ENCODE measurements at places on chromosomes 1 and 21.

GRCh38 chr1:101918277-101918676 lies 78.4 kb downstream of the OLFM3 start:
- DNase-seq = no peak

- no peak for DNase-seq
Measured at GRCh38 chr1:47507881-47508701, 70.2 kb downstream of the FOXD2 start.

- no peak for DNase-seq
Measured at GRCh38 chr1:106721790-106722189, 334.7 kb upstream of the PRMT6 start.

DNA sequence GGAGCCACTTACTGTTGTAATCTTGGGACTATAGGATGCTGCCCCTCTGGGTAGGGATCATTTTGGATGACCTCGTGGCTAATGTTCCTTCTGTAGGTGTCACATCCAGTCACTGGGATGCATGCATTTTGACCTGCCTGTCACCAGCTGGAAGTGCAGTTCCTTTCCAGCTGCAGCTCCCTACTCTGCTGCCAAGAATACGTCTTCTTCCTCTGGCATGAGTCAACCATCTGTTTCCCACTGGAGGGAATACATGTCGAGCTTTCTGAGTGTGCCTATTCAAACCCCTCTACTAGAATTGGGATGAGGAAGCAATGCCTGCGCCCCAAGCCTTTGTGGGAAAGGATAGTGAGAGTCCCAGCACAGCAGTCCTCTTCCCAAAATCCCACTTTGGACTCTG lies 415.5 kb upstream of the ADAMTS5 start:
- DNase-seq = no peak

GRCh38 chr1:226046240-226046639 lies 16.3 kb upstream of the H3-3A start:
- DNase-seq = no peak

DNA sequence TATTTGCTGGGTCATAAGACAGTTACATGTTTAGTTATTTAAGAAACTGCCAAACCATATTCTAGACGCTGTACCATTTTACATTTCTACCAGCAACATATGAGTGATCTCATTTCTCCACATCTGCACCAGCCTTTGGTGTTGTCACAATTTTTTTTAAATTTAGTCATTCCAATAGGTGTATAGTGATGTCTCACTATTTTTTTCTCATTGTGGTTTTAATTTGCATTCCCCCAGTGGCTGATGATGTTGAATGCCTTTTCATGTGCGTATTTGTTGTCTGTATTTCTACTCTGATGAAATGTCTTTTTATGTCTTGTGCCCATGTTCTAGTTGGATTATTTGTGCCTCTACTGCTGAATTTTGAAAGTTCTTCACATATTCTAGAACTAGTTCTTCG lies 38.4 kb downstream of the NFASC start:
- no peak for DNase-seq

DNA sequence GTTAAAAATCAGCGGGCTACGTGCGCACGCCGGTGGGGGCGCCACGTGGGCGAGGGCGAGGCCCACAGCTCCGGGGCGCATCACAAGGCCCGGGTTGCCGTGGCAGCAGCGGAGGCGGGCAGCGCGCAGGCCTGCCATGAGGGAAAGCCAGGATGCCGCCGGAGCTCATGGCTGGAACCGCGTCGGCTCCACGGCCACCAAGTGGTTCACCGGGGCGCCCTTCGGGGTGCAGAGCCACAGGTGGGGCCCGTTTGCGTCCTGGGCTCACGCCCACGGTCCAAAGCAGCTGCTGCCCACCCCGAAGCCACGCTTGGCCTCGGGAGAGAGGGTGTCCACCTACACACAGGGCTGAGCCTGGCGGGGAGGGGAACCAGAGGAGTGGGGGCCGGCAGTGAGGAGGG lies 4.9 kb upstream of the TTC22 start:
- DNase-seq = no peak

DNA sequence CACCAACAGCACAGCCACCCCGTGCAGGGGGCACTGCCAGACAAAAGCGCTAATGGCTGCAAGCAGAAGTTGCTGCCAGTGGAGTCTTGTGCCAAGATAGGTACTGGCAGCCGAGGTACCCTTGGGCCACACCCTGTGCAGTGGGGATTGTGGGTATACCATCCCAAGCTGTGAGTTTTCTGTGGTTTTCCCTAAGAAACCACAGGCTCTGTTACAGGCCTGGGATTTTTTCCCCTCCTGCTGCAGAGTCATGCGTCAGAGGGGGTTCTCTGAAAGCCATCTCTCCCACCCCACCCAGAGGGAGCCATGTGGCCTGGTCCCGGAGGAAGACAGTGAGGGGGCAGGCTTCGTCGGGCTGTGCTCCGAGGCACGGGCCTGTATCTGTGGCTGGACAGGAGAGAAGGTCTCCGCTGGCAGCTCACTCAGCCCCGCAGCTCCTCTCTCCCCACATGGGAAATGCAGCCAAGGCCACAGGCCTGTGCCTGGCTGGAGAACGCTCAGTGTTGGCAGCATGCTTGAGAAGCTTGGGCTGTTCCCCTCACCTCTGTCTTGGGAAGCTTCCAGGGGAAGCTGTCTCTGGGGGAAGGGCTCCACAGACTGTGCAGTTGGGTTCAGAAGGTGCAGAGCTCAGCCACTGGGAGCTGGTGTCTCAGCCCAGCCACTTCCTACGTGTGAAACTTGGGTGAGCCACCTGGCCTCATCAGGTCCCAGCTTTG lies 42.5 kb downstream of the NEK2 start:
- peak; percentile 83 for DNase-seq

GRCh38 chr1:209769171-209769904 lies 13.5 kb downstream of the TRAF3IP3 start:
- peak; percentile 82 for DNase-seq

DNA sequence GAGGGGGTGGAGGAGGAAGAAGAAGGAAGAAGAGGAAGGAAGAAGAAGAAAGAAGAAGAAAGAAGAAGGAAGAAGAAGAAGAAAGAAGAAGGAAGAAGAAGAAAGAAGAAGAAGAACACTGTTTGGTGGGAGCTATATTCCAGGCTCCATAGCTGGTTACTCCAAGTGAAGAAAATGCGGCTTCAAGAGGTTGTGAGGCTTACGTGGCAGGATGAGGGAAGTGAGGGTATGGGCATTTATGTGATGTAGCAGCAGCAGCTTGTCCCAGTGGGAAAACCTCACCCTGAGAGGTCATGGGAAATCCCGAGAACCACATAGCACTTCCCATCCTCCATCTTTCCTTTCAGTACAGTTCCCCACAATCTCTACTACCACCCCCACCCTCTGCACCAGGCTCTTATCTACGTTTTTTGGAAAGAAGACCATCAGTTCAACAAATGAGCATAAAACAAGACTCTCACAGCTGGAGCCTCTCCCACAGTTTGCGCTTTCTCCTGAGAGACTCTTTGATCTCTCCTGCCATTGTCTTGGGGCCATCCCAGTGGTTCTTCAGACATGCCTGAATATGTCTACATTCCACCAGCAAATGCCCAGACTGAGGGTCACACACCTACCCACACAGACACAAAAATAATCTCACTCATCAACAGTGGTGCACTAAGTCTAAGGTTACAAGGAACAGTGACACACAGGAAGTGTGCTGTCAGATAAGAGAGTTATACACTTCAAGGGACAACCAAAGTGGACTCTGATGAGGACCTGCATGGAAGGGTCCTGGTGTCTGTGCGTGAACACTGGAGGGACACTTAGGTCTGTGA lies 77.9 kb upstream of the KCNJ15 start:
- no peak for DNase-seq

GRCh38 chr1:159207080-159207479 lies 2.4 kb downstream of the ACKR1 start:
- no peak for DNase-seq

- peak; percentile 25 for DNase-seq
Measured at GRCh38 chr21:16708101-16708835, 804.6 kb upstream of the CXADR start.

DNA sequence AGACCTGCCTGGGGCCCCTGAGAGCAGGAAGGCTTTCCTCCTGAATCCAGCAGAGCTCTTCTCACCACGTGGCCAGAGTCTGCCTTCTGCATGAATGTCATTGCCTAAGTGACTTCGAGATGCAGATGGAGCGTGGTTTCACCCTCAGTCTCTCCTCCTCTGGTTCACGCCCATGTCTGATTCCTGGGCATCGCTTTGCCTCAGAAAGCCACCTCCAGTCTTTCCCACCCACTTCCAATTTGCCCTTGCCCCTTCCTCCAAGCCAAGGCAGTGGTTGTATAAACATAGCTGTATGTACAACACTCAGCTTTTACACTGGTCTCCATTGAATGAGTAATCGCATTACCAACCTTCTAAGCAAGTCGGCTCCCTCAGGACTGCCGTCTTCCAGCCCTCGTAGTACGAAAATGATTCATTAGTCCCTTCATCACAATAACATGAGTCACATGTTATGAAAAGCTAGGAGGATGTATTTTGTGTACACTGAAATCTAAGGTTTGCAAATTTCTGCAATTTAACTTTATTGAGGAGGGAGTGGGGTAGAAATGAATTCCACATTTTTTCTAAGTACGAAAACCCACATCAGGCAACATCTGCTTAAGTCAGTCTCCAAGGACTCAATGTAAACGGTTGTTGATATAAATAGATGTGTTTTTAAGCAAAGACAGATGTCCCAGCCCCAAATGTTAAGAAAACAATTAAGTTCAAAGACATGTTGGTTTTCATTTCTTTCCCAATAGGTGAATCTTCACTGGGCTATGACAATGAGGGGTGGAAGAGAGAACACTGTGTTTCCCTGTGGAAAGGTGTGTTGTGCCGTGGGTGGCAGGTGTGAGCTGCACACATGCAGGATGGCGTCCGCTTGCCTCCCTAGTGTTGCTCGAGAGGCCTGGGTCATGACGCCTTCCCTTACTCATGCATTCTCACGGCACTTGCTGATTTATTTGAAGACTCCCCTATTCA lies 32.3 kb upstream of the ETS2 start:
- peak; percentile 96 for DNase-seq

DNA sequence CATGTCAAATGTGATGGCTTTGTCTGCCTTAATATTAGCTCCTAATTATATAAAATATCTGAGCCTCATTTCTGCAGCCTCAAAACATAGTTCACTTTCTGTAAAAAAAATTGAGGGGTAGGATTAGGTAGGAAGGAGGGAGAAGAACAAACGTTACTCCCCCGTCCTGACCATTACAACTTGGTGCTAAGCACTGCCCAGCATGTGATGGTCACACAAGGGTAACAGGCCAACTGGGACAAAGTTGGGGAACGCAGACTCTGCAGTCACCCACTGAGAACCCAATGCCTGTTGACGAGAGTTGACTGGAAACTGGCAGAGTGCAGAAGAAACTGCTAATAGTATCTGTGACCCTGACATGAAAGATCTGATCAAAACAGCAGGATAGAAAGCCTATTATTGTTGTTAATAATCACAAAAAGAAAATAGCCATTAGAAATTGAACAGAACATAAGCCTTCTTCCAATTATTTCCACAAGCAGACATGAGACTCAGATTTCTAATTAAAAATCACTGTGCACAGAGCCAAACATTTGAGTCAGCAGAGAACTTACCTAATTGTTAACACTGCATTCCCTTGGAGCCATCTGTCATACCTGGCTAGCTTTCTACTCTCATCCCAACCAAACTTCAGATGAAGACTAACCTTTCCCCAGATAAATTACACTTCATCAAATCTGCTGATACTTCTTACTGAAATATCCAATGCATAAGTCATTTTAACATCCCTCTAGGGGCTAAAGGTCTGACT lies 5.5 kb downstream of the SORT1 start:
- no peak for DNase-seq

DNA sequence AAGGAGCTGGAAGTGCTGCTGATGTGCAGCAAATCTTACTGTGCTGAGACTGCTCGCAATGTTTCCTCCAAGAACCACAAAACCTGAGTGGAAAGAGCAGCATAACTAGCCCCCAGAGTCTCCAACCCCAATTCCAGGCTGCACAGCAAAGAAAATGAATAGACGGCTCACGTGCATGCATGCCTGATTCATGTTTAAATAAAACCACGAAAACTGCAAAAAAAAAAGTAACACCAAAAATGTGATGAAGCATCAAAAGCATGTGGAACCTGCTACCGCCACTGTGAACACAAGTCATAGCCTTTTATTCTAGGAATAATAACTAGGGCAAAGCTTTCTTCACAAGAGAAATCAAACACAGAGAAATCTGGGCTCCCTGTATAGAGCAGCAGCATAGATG lies 9.6 kb upstream of the TRNP1 start:
- DNase-seq = no peak

GRCh38 chr1:147804942-147805723 lies 44.7 kb upstream of the GJA5 start:
- DNase-seq = no peak

GRCh38 chr1:16014509-16015482 lies 3.0 kb downstream of the HSPB7 start:
- peak; percentile 44 for DNase-seq

DNA sequence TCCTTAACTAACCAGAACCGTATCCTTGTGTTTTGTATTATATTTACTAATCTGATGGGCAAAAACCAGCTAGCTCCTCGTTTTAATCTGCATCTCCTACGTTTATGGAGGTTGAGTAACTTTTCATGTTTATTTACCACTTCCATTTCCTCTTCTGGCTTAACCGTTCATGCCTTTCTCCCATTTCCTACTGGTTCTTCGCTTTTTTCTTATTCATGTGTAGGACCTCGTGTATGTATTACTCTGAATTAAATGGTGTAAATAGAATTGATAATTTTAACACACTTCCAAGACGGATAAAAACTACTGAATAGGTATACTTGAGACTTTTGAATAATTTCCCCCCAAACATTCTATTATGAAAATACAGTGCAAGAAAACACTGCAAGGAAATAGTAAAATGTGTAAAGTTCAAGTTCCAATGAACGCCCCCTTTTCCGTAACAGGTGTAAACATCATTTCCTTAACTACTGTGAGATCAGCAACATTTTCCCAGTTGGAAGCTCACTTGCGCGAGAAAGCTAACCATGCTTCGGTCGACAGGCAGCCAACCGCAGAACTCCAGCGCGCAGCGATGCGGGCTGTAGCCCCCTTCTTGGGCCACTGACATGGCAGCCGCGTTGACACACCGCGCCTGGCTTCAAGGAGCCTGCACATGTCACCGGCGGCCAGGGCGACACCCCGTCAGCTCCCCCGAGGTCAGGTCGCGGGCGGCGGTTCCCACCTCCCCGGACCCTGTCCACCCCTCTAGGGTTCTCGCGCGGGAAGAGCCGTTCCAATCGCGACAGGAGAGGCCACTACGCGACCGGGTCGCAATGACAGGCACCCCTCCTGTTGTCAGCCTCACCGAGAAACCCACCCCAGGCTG lies 816 bp downstream of the EDEM3 start:
- DNase-seq = peak; percentile 58

- DNase-seq = no peak
Measured at GRCh38 chr1:204272505-204272904, 58.7 kb upstream of the GOLT1A start.

- DNase-seq = no peak
Measured at GRCh38 chr1:63893976-63894375, 120.2 kb downstream of the ROR1 start.
